ENCODE measurements at places on chromosomes 3 and 15.

DNA sequence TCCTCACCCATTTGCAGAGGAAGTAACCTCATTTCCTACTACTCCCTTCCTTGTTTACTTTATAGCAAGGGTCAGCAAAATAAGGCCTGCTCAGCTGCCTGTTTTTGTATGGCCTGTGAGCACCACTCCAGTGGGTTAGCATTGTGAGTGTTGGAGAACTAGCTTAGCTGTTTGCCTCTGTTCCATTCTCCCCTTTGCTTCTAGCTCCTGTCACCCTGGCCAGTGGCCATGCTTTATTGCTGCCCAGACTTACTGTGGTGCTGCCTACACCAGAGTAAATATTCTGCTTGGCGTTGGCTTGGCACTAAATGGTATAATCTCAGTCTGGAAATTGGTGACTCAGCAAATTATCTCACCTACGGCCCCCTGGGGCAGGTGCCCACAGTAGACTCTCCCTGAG is 8.8 kb downstream of the PDCD6IP start:
- DNase-seq = no peak

GRCh38 chr3:140499114-140499757 is 178.6 kb upstream of the TRIM42 start:
- DNase-seq = peak; percentile 14

DNA sequence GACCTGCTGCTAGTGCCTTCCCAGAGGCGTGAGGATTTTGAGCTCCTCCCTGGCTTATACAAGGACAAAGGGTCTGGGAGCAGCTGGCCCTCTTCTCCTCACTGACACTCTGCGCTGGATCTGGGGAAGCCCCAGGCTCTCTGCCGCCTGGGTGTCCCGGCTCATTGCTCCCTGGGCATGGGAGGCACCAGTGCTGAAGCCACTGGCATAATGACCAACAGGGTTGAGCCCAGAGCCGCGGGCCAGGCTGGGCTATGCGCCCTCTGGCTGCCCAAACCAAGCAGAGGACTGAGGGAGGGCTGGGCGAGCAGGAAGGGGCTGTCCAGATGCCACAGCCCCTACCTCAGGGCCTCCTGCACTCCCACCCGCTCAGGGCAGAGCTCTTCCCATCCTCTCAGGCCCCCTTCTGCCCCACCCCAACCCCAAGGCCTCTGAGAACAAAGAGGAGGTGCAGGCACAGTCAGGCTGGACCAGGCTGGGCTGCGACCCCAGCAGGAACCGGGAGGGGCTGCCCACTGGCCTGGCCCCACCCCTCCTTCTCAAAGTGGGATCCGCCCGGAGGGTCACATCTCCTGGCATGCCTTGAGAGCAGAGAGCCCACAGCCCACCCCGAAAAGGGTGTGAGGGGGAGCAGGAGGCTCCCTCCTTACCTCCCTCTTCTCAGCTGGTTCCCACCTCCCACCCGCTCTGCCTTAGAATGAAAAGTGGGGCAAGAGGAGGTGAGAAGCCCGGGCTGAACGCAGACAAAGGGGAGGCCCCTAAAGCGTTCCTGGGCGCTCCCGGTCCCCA is 1.6 kb downstream of the LINGO1 start:
- DNase-seq = no peak

GRCh38 chr15:83205725-83206324 is 1.8 kb downstream of the HDGFL3 start:
- no peak for DNase-seq

GRCh38 chr3:126692858-126693257 is 11.2 kb upstream of the CHCHD6 start:
- DNase-seq = no peak

- DNase-seq = no peak
Measured at GRCh38 chr3:119794971-119795612, 13.2 kb downstream of the NR1I2 start.

GRCh38 chr15:64686130-64686735 is 89.2 kb downstream of the RBPMS2 start:
- DNase-seq = peak; percentile 10

- no peak for DNase-seq
Measured at GRCh38 chr15:101048581-101049030, 129.4 kb downstream of the LRRK1 start.

- DNase-seq = peak; percentile 16
Measured at GRCh38 chr15:92226020-92226612, 167.6 kb upstream of the ST8SIA2 start.

DNA sequence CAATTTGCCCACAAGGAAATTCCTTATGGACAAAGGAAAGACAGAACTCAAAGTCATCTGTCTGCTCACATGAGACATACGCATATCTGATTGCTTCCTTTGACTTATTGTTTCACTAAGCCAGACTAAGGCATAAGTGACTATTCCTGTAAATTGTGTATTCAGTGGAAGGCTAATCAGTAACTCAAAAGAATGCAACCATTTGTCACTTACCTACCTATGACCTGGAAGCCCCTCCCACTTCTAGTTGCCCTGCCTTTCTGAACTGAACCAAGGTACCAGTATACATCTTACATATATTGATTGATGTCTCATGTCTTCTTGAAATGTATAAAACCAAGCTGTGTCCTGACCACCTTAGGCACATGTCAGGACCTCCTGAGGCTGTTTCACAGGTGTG is 53.5 kb upstream of the PROK2 start:
- no peak for DNase-seq

- no peak for DNase-seq
Measured at GRCh38 chr3:110234831-110235230, 836.8 kb upstream of the NECTIN3 start.

- no peak for DNase-seq
Measured at GRCh38 chr3:36282766-36283165, 97.5 kb upstream of the STAC start.

- no peak for DNase-seq
Measured at GRCh38 chr15:88036154-88036839, 220.2 kb downstream of the NTRK3 start.

- peak; percentile 24 for DNase-seq
Measured at GRCh38 chr3:187064210-187065115, 74.8 kb downstream of the RPL39L start.

DNA sequence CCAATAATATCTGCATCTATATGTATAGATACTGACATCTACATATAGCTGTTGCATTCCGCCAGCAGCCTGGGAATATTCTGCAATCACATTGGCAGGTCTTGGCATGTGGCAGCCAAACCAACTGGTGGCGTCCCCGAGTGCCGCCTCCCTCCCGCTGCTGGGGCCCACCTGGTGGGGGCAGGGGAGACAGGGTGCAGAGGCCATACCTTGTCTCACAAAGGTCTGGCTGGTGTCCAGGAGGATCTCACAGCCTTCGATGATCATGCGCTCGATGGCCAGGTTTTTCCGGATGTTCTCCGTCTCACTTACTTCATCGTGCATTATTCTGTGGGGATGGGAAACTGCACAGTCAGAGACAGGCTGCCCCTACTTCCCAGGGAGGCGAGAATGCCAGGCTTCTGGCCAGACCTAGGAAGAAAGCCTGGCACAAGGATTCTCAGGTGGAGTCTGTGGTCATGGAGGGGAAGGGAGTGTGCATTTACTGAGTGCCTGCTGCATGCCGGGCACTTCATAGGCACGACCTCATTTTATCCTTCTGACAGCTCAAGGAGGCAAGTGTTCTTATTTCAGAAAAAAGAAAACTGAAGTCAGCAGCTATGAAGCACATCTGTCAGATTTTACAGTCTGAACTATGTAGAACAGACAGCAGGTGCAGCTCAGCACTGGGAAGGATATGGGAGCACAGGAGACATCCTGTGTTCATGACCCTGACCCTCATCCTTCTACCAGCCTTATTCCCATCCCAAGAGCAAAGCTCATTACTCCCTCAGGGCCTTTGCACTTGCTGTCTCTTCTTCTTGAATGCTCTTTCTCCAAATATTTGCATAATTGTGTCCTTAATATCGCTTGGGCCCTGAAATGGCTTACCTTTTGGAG is 62.8 kb downstream of the RASGRF1 start:
- no peak for DNase-seq

DNA sequence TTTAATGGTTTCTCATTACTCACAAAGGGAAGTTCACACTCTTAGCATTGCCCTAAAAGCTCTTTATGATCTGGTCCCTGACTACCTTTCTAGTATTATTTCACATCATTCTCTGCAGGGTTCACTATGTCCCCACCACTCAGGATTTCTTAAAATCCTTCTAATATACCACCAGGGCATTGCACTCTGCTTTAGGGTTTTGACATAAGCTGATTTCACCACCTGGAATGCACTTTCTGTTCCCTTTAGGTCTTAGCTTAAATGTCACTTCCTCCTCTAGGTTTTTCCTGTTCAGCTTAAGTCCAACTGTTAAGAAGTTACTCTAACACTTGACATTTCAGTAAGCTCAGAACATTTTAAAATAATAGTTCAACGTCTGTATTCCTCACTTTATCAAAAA is 81.7 kb downstream of the HCN4 start:
- DNase-seq = no peak

DNA sequence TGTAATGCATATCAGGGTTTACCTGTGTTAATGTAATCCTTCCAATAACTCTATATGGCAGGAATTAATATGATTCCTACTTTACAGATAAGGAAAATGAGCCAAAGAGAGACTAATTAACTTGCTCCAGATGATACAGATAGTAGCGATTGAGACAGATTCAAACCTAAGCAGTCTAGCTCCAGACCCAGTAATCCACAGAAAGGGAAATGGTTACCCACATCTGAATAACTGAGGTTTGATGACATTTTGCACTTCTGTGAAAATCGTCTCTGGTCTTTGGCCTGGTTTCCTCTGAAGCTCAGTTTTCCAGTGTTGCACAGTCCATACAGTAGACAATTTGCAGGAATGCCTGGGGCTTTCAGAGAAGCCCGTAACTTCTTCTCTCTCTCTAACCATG is 177.1 kb upstream of the UMPS start:
- DNase-seq = no peak

DNA sequence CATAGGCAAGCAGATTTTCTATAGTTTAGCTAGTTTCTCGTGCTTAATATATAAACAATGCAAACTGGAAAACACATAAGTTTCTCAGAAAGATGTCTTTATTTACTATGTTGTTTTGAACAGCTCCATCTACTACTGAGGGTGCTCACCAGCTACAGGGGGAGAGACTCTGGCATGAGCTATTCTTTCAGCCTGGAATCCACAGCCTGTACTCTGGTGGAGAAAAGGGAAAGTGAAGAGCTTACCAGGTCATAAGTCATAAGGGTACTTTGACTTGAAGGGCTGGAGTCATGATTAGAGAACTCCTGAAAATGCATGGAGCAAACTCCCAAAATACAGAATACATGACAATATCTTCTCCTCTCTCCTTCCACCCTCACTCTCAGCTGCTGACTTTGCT is 4.4 kb upstream of the AVEN start:
- DNase-seq = no peak

DNA sequence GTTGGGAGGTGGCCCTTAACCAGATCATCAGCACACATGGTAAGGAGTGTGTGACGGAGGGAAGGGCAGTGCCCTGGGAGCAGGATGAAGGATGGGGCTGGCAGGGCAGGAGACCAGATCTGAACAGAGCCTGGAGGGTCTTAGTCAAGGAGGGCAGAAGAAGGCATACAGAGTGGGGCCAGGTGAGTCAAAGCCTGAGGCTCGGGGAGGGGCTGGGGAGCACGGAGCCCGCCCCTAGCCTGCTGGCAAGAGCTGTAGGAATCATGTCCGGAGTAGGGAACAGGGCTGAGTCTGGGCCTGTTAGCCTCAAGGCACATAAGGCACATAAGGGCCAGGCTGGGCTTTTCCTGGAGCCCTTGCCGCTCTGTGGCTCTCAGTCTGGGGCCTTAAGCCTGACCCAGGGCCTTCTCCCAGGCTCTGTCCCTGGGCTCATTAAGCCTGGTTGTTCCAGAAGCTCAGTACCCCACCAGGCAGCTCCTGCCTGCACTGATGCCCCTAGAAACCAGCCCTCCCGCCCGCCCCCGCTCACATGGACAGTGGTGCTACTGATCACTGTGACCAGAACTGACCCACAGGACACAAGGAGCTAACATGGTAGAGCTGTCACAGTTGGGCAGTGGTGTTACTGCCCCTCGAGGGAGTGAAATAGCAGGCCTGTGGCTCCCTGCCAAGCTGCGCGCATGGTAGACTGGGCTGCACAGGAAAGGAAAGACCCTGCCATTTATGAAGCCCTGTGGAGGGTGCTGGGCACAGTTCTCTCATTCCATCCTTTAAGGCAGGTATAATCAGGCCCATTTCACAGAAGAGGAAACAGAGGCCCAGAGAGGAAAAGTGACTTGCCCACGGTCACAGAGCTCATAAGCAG is 14.6 kb downstream of the ISG20 start:
- DNase-seq = no peak

GRCh38 chr15:95910643-95911212 is 419.8 kb upstream of the NR2F2 start:
- no peak for DNase-seq

GRCh38 chr15:58021332-58022230 is 43.9 kb downstream of the ALDH1A2 start:
- DNase-seq = no peak

DNA sequence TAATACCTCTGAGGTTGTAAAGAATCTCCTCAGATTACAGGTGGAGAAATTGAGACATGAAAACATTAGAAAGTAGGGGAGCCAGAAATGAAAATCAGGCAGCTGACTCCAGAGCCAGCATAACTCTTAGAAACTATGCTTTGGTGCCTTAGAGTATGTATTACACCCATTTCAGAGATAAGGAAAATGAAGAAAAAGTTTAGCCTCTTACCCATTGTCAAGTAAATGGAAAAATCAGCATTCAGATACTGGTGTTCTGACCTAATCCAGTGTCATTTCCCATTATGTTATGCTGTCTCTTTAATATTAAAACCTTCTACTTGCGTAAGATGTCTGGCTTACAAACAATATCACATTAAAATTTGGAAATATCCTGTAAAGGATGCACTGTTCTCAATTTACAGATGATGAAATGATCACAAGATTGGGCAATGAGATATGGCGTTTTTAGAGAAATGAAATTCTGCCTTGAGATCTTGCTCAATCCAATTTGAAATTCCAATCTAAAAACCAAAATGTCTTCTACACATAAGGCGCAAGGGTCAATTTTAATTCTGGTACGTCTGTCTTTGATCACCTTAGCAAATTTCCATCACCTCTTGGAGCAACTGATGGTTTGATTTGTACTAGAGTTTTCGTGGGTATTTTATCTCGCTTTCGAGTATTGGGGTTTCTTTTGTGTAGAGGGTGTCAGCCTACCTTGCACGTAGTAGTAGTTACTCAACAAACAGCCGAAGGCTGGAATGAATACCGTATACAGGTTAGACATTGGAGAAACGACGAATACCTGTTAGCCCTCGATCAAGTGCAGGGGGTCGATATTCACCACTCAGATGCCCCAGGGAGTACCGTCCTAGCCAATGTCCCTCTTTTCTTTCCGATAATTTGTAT is 902 bp upstream of the ZCWPW2 start:
- no peak for DNase-seq

DNA sequence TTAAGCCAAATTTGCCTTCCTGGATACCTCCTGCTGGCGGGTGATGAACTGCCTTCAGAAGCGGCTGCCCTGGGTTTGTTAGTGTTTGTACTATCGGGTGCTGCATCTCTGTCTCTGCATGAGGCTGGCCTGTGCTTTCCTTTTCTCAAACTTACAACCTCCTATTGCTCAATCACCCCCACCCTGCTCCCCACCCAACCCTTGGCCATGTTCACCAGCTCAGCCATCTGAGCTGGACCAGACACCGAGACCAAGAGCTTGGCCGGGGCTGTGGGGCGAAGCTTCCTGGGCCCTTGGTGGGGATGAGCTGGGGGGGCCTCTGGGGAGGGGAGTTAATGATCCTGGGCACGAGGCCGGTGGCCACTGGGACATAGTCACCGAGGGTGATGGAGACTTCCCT is 16.8 kb upstream of the FBLN2 start:
- DNase-seq = no peak

GRCh38 chr3:122697952-122698620 is 17.4 kb downstream of the PARP14 start:
- no peak for DNase-seq
